Lung microvascular endothelial cell (primary cell): ENCODE measurements at places on chromosomes 3 and 15. TPM values are rescaled to one million over a fixed set of nuclear protein-coding genes. Genes with fewer than 3 reads are reported as not detected.

GALNT15 gene
- 27.0 and 392 TPM in 2 replicates for total RNA-seq

DPPA2 gene
- total RNA-seq: not detected in 2 replicates

PP2D1 gene
- not detected in 2 replicates for total RNA-seq

USP50 gene
- total RNA-seq: 0.20 and 0.22 TPM in 2 replicates

SLC24A5 gene
- under 0.01 TPM in 1 of 2 replicates, not detected in the other for total RNA-seq

ZNF80 gene
- not detected in 2 replicates for total RNA-seq

OIP5 gene
- 1.2 and 4.4 TPM in 2 replicates for total RNA-seq

FOXB1 gene
- total RNA-seq: not detected in 2 replicates

CHRNB4 gene
- not detected in 2 replicates for total RNA-seq

SMAD6 gene
- total RNA-seq: 3.8 and 5.2 TPM in 2 replicates
